ENCODE measurements at places on chromosomes 1 and 21. TPM values are rescaled to one million over a fixed set of nuclear protein-coding genes. Genes with fewer than 3 reads are reported as not detected.

The PLA2G2D gene
- total RNA-seq, result not detected

- peak overlapping the region; percentile 39 for H3K4me3 ChIP-seq
- DNase-seq, result peak; percentile 75
- no peak overlapping the region for H3K27ac ChIP-seq
- peaks cover 22% of the 10 kb centered on the region for H3K36me3 ChIP-seq
- H3K27me3 ChIP-seq, result no peaks in the 10 kb centered on the region
Measured at GRCh38 chr1:32361674-32362473, 411 bp downstream of the FAM229A start.

GRCh38 chr1:246669659-246670058, 54.5 kb upstream of the SCCPDH start:
- no peaks in the 10 kb centered on the region for H3K27me3 ChIP-seq
- no peak overlapping the region for H3K4me3 ChIP-seq
- no peaks in the 10 kb centered on the region for H3K4me1 ChIP-seq
- peaks cover 34% of the 10 kb centered on the region for H3K36me3 ChIP-seq
- no peak overlapping the region for H3K27ac ChIP-seq

GRCh38 chr1:47585141-47585902, 147.5 kb downstream of the FOXD2 start:
- H3K27ac ChIP-seq, result no peak overlapping the region
- H3K4me1 ChIP-seq, result no peaks in the 10 kb centered on the region
- no peaks in the 10 kb centered on the region for H3K27me3 ChIP-seq

The TLR5 gene
- total RNA-seq, result 10.2 TPM

The TTC24 gene
- not detected for total RNA-seq

DNA sequence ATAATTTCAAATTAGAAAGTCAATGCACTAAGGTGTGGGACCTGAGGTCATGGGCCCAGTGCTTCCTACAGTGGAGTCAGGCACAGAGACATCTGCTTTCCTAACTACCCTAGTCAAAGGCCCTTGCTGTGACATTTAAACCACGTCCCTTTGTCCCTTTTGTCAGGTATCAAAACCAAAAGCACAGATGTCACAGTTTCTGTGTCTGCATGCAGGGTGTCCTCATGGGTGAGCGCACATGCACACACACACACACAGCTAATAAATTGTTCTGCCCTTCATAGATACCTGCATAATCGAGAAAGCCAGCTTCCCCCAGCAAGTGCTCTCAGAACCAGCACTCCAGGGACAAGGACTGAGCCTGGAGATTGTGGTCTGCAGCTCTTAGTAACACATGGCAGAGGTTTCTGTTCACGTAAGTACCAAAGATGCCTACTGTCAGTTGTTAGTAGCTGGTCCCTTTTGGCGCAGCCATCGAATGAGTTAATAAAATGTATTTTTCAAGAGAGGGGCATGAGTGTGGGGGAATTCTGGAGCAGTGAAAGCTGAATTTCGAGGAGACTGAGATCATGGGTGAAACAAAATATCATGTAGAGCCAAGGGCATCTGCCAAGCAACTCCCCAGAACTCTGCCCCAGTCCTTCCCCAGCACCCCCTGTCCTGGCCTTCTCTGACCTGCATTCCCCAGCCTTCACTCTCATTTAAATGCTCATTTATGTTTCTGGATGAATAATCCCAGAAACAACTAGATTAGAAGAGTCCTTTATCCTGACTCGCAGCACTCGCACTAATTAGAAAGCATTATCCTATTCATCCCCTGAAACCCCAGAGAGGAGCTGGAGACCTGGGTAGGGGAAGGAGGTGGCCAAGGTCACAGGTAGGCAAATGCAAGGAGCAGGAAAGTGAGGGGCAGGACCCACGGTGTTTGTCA, 25.5 kb downstream of the TNR start:
- no peaks in the 10 kb centered on the region for H3K4me1 ChIP-seq
- no peaks in the 10 kb centered on the region for H3K36me3 ChIP-seq
- H3K4me3 ChIP-seq, result no peak overlapping the region
- DNase-seq, result no peak

The SAMSN1 gene
- 7.5 TPM for total RNA-seq

DNA sequence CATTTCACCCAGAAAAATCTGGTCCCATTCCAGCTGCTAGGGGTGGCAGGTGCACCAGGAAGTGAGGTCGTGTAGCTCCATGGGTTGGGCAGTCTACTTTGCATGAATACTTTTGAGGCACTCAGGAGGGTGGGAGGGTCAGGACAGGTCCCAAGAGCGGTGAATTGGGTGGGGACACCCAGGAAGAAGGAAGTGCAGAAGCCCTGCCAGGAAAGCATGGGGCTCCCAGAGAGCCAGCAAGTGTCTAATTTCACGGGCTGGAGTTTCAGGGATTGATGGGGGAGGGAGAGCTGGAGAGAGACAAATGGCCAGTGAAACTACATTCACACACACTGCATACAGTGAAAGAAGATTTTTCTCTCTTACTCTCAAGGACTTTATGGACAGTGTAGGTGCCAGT, 137.8 kb downstream of the GALNT2 start:
- no peaks in the 10 kb centered on the region for H3K36me3 ChIP-seq
- no peaks in the 10 kb centered on the region for H3K27me3 ChIP-seq
- no peak overlapping the region for H3K27ac ChIP-seq
- no peak for DNase-seq

All from sigmoid colon (tissue), 7 donors.